Colonic mucosa (tissue), 4 donors: ENCODE measurements at places on chromosomes 2 and 18. TPM values are rescaled to one million over a fixed set of nuclear protein-coding genes. Genes with fewer than 3 reads are reported as not detected.

GRCh38 chr2:98028101-98028561 lies 32.4 kb upstream of the TMEM131 start:
- DNase-seq: no peak

GRCh38 chr2:88591698-88592097 lies 35.6 kb downstream of the EIF2AK3 start:
- DNase-seq: no peak

DNA sequence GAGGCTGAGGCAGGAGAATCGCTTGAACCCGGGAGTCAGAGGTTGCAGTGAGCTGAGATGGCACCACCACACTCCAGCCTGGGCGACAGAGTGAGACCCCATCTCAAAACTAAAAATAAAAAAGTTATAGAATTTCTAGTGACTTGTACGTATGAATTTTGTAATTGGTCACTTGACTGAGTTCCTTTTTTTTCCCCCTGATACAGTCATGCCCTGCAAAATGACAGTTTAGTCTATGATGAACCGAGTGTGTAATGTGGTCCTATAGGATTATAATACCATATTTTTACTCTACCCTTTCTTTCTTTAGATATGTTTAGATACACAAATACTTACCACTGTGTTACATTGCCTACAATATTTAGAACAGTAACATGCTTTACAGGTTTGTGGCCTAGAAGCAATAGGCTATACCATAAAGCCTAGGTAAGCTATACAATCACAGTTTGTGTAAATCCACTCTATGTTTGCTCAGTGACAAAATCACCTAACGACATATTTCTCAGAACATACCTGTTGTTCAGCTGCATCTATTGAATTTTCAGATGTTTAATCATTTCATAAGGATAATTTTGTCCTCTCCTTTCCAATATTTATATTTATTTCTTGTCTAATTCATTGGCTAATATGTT lies 25.4 kb downstream of the SOCS6 start:
- DNase-seq: no peak

- no peak for DNase-seq
These were observed 184.5 kb upstream of the CNTNAP5 start for GRCh38 chr2:123840574-123840973.

GRCh38 chr18:61676773-61677434 lies 215.9 kb downstream of the RNF152 start:
- no peak for DNase-seq

GRCh38 chr18:2086439-2086838 lies 484.9 kb downstream of the METTL4 start:
- DNase-seq: no peak

GRCh38 chr2:79554899-79555298 lies 42.0 kb downstream of the CTNNA2 start:
- no peak for DNase-seq

DNA sequence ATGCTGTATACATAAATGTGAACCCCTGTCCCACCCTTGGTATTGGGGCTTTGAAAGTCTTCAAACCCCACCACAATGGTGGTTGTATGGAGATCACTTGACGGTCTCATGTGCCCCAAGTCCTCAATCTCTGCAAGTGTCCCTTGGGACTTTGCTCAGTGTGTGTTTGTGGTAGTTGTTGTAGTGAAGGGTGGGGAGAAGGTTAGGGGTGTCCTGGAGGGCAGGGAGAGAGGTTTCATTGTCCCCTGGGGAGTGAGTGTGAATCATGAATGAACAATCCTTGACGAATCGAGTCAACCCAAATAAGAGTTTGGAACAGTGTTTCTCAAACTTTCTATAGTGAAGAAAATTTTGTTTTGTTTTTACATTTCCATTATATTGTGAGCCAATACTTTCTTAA lies 28.1 kb downstream of the COL4A3 start:
- no peak for DNase-seq

- DNase-seq: peak; percentile 36
These were observed 10.8 kb upstream of the ERMN start for GRCh38 chr2:157336137-157337010.

DNA sequence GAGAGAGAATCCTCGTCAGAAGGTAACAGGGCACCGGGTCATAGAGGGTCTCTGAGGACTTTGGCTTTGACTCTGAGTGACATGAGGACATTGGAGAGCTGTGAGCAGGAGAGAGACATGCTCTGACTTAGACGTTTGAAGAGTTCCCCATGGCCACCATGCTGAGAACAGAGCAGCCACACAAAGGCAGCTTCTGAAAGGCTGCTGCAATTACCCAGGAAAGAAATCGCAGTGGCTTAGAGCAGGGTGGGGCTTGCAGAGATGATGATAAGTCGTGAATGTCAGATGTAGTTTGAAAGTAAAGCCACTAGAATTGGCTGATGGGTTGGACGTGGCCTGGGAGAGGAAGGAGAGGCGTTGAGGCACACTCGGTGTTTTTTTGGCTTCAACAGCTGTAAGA lies 79.0 kb downstream of the ZCCHC2 start:
- DNase-seq: no peak

DNA sequence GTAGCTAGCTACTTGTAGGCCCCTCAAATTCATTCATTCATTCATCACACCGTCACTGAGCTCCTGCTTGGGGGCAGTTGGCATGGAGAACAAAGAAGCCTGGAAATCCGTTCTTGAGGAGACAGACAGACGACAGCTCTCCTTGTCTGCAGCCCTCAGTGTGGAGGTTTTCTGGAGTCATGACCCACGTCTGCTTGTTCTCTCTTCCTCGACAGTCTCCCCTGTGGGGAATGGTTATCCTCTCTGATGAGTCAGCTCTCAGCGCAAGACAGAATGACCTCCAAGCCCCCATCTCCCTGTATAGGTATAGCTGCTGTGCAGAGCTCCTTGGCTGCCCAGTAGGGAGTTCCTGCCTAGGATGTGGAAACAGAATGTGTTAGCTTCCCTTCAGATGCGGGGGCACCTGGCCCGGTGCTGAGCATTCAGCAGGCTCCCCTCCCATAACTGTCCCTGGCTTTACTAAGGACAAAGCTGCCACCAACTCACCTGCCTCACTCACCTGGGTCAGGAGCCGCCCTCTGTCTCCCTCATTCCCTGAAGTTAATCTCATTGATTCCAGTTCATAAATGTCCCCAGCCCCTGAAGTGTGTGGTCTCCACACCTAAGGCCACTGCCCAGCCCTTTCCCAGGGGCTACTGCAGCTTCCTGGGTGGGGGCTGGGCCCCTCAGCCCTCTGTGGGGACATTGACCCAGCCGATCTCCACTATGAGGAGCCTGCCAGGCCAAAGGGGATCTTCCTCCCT lies 124.7 kb downstream of the ACKR3 start:
- no peak for DNase-seq

DNA sequence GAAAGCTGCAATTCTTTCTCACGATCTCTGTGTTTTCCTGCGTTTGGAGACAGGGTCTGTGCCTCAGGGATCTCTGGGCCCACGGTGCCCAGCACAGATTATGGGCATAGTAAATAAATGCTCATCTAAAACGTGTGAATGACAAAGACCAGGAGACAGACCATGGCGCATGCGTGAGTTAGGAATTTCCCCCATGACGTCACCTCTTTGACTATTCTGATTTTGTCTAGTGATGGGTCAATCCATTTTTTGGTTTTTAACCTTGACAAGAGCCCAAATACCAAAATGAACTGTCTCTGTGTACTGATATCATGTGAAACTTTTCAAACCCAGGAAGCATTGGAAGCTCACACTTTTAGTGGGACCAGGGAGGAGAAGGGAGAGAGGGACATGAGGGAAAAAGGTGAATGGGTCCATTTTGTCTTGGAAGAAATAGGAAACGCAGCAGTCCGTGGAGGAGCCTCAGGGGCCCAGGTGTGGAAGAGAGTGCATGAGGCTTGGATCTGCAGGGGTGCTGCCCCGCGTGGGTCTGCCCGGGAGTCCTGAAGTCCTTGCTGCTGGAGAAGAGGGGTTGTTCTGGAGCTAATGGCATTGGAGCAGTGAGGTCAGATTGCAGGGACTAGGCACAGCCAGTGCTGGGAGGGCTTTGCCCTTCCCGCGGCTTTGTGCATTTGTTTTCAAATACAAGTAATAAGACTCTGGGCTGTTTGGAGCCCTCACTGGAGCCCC lies 172.2 kb downstream of the ASB1 start:
- no peak for DNase-seq

GRCh38 chr18:49678440-49678839 lies 116.6 kb downstream of the LIPG start:
- no peak for DNase-seq

- DNase-seq: no peak
These were observed 58.4 kb downstream of the BIN1 start for GRCh38 chr2:127048618-127048935.

DNA sequence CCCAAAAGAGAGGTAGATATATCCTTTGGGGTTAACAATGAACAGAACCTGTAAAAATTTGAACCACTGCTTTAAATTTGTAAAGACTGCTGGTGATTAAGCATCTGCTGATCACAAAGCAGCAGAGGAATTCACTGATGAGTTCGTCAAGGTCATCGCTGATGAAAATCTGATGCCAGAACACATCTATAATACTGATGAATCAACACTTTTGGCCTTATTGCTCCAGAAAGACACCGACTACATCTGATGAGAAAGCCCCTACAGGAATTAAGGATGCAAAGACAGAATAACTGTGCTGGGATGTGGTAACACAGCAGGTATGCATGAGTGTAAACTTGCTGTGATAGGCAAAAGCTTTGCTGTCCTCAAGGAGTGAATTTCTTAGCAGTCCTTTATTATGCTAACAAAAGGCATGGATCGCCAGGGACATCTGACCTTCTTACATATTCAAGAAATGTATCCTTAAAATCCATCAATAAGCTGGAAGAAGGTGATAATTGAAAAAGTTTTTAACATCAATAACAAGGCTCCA lies 30.5 kb upstream of the SGPP2 start:
- no peak for DNase-seq

GRCh38 chr2:241309684-241310117 lies 5.8 kb downstream of the HDLBP start:
- DNase-seq: no peak

DNA sequence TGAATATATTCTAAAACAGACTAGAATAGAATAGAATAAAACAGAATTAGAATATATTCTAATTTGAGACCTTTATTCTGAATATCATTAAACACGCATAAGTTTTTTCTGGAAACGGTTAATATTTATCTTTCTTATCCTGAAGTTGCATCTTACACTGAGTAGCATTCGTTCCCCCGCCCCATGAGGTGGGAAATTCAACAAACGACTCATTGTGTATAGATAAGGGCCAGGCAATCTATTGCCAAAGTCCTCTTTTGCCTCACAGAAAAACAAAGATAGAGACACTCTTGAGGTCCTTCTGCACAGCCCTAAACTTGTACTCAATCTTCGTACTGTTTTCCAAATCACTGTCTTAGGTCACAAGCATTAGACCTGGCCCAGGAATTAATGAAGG lies 98.1 kb downstream of the COL6A3 start:
- no peak for DNase-seq

DNA sequence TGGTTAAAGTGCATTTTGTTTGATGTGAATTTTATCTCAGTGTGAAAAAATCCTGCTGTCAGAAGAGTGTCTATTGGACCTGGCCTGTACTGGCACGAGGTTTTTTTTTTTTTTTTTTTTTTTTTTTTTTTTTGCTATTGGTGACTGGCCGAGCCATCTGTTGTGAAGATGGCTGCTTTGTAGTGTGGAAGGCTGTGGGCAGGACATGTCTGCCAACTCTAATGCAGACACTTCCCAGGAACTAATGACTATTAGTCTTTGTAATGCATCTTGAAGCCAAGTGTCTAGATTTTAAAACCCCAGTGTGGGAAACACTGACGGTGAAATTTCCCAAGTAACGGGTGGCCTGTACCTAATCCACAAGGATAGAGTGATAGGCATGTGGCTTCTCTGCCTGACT lies 34.3 kb downstream of the ZAP70 start:
- DNase-seq: no peak

DNA sequence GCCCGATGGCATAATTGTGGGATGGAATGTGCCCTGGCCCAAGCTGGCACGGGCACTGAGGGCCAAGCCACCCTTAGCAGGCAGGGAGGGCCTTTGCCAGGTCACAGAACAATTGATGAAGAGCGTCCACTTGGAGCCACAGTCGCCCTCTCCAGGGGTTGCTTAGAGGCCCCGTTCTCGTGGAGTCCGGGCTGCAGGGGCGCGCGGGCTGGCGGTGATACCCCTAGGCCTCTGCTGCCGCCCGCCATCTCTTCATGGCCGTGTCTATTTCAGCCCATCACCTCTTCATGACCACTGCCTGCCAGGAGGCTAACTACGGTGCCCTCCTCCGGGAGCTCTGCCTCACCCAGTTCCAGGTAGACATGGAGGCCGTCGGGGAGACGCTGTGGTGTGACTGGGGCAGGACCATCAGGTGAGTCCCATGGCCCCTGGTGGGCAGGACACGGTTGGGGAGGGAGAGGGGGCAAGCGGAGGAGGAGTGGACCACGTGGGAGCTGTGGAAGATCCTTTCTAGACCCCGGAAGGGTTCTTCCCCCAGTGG lies 17.6 kb downstream of the RAMP1 start:
- DNase-seq: no peak

DNA sequence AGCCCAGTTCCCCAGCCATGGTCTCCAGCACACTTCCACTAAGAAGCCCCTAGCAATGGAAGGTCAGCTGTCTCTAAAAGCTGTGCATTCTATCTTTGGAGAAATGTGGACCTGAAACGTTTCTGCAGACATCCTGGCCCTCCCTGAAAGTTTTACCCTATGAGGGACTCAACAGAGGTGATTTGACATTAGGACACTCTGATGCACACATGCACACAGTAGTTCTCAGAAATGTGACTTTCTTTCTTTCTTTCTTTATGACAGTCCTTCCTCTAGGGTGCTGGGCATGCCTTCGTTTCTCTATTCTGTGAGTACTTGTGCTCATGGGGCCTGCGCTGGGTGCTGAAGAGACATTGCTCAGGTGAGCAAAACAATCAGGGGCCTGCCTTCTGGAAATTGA lies 857.3 kb downstream of the RNF144A start:
- no peak for DNase-seq

DNA sequence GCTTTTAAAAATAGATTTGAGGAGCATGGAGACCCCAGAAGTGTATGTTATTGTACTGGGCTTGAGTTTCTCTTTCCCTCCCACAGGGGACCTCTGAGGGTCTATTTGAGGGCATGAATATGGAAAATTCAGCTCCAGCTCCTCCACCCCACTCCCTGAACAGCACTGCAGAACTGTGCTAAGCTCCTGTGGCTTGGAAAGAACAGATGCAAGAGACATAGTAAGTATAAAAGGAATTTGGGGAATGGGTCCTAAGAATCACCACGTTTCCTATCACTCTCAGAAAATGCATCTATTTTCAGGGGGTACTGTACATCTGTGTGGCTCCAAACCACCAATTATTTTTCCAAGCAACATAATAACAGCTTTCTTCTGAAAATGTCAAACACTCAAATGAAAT lies 416.1 kb downstream of the ZNF521 start:
- no peak for DNase-seq

GRCh38 chr2:11980809-11981208 lies 234.4 kb downstream of the LPIN1 start:
- DNase-seq: no peak

Gene NEU4
- total RNA-seq: 84.5 TPM

Gene SLC38A11
- total RNA-seq: 1.5 TPM

Gene ICA1L
- 1.8 TPM for total RNA-seq

Gene RNF125
- 8.4 TPM for total RNA-seq

Gene RNU2-63P
- total RNA-seq: 2.3 TPM

Gene SPATS2L
- total RNA-seq: 151 TPM

Gene HRH4
- total RNA-seq: 0.11 TPM

Gene TMEM247
- total RNA-seq: not detected
